ENCODE measurements at places on chromosomes 3 and 15. TPM values are rescaled to one million over a fixed set of nuclear protein-coding genes. Genes with fewer than 3 reads are reported as not detected.

GP5 gene
- total RNA-seq = not detected

OR5K2 gene
- total RNA-seq = not detected

PIERCE2 gene
- 0.61 TPM for total RNA-seq

MYZAP gene
- total RNA-seq = 22.6 TPM

EXOG gene
- 11.6 TPM for total RNA-seq

ROPN1 gene
- not detected for total RNA-seq

CMC1 gene
- 4.6 TPM for total RNA-seq

PYDC2 gene
- total RNA-seq = not detected

TRPC1 gene
- total RNA-seq = 14.7 TPM

HHATL gene
- total RNA-seq = not detected

IGSF11 gene
- not detected for total RNA-seq

SHC4 gene
- total RNA-seq = 0.15 TPM

SPINT1 gene
- 1.2 TPM for total RNA-seq

SAMMSON gene
- total RNA-seq = not detected

NRG4 gene
- not detected for total RNA-seq

WDR93 gene
- total RNA-seq = not detected

ANKRD63 gene
- not detected for total RNA-seq

TGM5 gene
- not detected for total RNA-seq

IDH3A gene
- 122 TPM for total RNA-seq

GLCE gene
- total RNA-seq = 117 TPM

GYG1 gene
- total RNA-seq = 45.6 TPM

CNBP gene
- total RNA-seq = 298 TPM

GPR156 gene
- total RNA-seq = under 0.01 TPM

GRM2 gene
- not detected for total RNA-seq

NR2F2 gene
- total RNA-seq = 0.97 TPM

RAB43 gene
- total RNA-seq = 20.5 TPM

GOLGA8R gene
- 1.4 TPM for total RNA-seq

GMNC gene
- not detected for total RNA-seq

WNT5A gene
- total RNA-seq = 0.30 TPM

CASR gene
- not detected for total RNA-seq

MST1R gene
- total RNA-seq = 0.97 TPM

OXTR gene
- total RNA-seq = under 0.01 TPM

SEMA5B gene
- total RNA-seq = not detected

CTDSPL gene
- 36.1 TPM for total RNA-seq

EFL1 gene
- total RNA-seq = 33.9 TPM

MEIS2 gene
- 40.0 TPM for total RNA-seq

CIDEC gene
- total RNA-seq = not detected

GOLGA6C gene
- total RNA-seq = not detected

PLS1 gene
- total RNA-seq = 3.2 TPM

ITIH3 gene
- not detected for total RNA-seq

PTPRG gene
- total RNA-seq = 25.3 TPM

RPL14 gene
- total RNA-seq = 417 TPM

P3H2 gene
- under 0.01 TPM for total RNA-seq

WDR72 gene
- not detected for total RNA-seq

LRTM1 gene
- total RNA-seq = not detected

TERC gene
- 747 TPM for total RNA-seq

DPPA4 gene
- not detected for total RNA-seq

SPATA16 gene
- not detected for total RNA-seq

LHFPL4 gene
- total RNA-seq = not detected

CLSTN2 gene
- not detected for total RNA-seq

GMPPB gene
- total RNA-seq = 51.2 TPM

GAP43 gene
- not detected for total RNA-seq

ATP10A gene
- total RNA-seq = not detected

IL5RA gene
- not detected for total RNA-seq

All from epithelial cell of umbilical artery (primary cell).